Renal cortex interstitium (tissue), 15 donors: ENCODE measurements at places on chromosomes 4 and X. TPM values are rescaled to one million over a fixed set of nuclear protein-coding genes. Genes with fewer than 3 reads are reported as not detected.

Gene PSAPL1
- not detected for polyA plus RNA-seq

DNA sequence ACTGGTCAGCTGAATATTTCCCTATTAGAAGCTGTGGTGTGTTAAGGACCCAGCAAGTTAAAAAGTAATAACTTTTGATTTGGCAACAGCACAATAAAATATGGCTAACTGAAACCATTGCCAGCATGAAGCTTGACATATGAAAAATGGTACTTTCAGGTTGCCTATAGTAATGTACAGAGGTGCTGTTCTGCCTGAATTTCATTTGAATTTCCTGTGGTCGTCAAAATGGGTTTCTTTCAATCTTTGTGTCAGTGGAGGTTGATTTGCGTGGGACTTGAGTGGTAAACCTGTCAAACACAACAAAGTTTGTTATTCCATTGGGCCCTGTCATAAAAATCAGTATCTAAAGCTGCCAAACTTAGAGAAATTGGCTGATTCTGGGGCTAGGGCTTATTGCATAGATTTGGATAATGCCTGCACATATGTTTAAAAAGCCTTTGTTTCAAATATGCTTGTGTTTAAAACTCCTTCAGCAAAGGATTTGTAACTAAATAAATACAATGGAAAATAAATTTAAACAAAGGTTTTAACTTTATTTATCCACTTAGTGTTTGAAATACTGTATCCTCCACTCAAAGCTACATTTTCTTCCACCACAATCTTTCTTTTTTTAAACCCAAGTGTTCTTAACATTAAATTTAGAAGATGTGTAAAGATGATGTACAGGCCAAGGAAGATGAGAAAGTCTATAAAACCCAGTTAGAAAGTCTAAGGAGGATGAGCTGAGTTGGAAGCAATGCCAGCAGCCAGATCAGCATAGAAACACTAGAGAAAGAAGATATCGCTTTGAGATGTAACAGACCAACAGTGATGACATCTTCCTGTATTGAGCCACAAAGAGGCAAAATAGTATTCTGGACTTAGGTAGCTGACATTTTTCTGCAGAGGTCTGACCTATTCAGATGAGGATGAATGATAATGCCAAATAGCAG lies 134.8 kb upstream of the GIMD1 start:
- no peak for DNase-seq

DNA sequence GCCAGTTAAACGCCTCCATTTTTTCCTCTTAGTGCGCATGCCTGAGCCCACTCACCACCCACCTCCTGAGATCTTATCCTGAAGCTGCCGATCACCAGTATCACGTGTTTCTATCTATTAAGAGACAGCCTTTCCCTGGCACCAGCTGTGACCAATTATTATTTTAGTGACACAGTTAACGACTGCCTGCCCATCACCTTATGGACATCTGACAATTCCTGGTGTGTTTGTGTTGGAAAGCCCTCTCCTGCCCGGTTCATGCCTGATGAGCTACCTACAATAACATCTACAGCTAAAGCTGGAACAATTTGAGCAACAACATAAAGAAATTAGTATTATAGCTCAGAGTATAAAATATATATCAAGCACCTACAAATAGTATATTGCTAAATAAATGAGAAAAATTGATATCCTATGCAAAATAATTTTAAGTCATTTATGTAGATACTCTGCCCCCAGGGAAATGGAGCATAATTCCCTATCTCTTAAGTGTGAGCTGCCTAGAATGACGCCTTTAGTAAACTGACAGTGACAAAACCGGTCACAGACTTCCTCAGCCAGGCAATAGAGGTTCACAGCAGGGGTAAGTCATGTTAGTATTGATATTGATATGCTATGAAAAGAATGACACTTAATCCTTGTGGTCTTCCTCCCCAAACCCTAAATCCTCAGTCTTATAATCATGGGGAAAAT lies 862.2 kb downstream of the TRAM1L1 start:
- DNase-seq: no peak

DNA sequence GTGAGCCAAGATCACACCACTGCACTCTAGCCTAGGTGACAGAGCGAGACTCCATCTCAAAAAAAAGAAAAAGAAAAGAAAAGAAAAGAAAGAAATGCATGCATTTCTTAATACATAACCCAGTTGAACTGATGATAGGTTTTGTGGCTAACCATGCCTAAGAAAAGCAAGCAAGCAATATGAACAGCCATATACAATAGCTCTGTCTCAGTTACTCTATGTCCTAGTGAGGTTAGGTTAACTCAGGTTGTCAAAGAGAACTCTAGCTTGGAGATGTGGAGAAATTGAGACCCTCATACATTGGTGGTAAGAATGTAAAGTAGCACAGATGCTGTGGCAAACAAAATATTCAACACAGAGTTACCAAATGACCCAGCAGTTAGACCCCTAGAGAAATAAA lies 167.0 kb upstream of the RASGEF1B start:
- no peak for DNase-seq

DNA sequence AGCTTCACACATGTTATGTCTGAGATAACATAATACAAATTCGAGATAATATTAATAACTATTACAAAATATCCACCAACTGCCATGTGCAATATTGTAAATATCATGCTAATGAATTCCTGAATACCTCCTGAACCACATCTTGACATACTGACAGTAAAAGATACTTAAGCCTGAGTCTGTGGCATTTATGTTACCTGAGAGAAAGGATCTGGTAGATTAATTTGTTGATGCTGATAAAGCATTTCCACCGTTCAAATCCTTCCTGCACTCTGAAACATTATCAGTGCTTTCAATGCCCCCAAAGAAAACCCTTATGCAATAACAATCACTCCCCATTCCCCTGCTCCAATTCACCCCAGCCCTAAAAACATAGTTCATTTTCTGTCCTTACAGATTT lies 38.8 kb upstream of the ADGRA3 start:
- DNase-seq: no peak
